CD4-positive, alpha-beta T cell (primary cell): ENCODE measurements at places on chromosomes 3 and 15. TPM values are rescaled to one million over a fixed set of nuclear protein-coding genes. Genes with fewer than 3 reads are reported as not detected.

The XCR1 gene
- 0.14 TPM for total RNA-seq

DNA sequence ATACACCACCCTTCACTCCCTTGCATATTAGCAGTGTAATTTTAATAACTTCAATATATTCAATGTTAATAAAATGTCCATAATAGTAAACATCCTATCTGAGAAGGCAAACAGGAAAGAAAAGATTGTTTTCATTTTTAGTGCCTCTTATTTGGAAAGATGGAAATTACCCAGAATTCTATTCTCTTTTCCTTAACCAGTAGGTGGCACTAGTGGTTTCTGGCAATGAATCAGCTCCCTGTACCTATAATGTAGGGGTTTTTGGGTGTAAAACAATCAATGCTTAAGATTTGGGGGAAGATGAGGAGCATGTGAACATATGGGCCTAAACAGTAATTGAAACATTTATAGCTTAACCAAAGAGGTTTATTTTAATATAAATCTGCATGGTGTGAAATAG lies 5.7 kb upstream of the SEMA6D start:
- no peak for DNase-seq
- no peaks in the 10 kb centered on the region for H3K36me3 ChIP-seq
- H3K4me1 ChIP-seq: no peaks in the 10 kb centered on the region
- no peak overlapping the region for H3K4me3 ChIP-seq
- no peak overlapping the region for H3K27ac ChIP-seq

The NCKIPSD gene
- total RNA-seq: 9.7 TPM

DNA sequence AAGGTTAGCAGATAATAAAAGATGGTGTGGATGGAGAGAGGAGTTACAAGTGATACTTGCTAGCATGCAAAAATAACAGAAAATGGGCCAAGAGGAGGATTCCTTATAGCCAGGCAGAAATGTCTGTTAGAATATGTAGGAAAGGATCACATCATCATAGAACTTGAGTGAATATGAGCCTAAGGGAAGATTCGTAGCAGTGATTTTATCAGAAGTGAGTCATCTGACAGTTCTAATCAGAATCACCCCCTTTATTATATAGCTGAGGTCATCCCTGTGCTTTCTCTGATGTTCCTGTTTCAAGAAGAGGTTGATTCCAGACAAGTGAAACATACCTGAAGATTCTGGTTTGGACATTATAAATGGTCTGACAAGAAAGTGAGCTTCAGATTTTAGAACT lies 22.9 kb downstream of the EXOG start:
- H3K36me3 ChIP-seq: peaks cover 16% of the 10 kb centered on the region
- no peaks in the 10 kb centered on the region for H3K27me3 ChIP-seq
- DNase-seq: no peak
- no peak overlapping the region for H3K4me3 ChIP-seq

DNA sequence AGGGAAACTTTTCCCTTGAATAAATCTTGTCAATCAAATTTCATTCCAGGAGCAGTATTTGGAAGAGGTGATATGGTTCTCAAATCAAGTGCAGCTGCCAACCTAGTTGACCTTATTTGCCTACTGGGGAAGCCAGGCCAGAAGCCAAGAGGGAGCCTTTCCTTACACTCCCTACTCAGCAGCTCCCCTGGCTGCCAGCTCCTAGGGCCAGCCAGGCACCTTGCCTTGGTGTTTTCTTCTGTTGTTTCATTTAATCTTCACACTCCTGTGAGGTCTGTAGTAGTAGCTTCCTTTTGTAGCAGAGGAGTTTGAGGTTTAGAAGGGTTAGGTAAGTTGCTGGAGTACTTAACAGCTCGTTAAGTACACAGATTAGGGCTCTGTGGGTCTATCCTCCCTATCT lies 22.6 kb downstream of the MKRN2OS start:
- no peak for DNase-seq
- no peak overlapping the region for H3K27ac ChIP-seq
- no peaks in the 10 kb centered on the region for H3K27me3 ChIP-seq
- H3K4me3 ChIP-seq: no peak overlapping the region

DNA sequence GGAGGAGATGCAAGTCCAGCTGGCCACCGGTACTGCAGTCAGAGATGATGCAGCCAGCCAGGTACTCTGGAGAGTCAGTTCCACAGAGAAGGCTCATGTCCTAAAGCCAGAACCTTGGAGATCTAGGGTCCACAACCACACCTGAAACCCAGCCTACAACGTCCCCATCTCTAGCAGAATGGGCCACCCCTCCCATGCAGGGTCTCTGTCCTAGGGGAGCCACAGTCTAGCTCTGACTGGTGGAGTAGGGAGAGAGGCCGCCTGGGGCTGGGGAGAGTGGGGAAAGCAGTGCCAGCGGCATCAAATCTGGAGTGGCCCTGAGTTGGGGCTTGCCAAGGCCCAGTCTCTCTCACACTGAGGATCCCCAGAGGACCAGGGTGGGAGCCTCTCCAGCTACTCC lies 43.5 kb downstream of the PTH1R start:
- DNase-seq: no peak
- H3K36me3 ChIP-seq: peaks cover 83% of the 10 kb centered on the region
- peaks cover 21% of the 10 kb centered on the region for H3K4me1 ChIP-seq
- no peak overlapping the region for H3K27ac ChIP-seq
- no peak overlapping the region for H3K4me3 ChIP-seq

- no peak overlapping the region for H3K4me3 ChIP-seq
- no peaks in the 10 kb centered on the region for H3K36me3 ChIP-seq
- no peaks in the 10 kb centered on the region for H3K4me1 ChIP-seq
- no peaks in the 10 kb centered on the region for H3K27me3 ChIP-seq
These were observed 181.6 kb upstream of the UBE3A start for GRCh38 chr15:25620466-25620865.

GRCh38 chr15:77525907-77526594 lies 105.4 kb downstream of the HMG20A start:
- H3K27me3 ChIP-seq: no peaks in the 10 kb centered on the region
- no peak for DNase-seq
- no peak overlapping the region for H3K4me3 ChIP-seq
- no peak overlapping the region for H3K27ac ChIP-seq
- no peaks in the 10 kb centered on the region for H3K36me3 ChIP-seq
- H3K4me1 ChIP-seq: no peaks in the 10 kb centered on the region

DNA sequence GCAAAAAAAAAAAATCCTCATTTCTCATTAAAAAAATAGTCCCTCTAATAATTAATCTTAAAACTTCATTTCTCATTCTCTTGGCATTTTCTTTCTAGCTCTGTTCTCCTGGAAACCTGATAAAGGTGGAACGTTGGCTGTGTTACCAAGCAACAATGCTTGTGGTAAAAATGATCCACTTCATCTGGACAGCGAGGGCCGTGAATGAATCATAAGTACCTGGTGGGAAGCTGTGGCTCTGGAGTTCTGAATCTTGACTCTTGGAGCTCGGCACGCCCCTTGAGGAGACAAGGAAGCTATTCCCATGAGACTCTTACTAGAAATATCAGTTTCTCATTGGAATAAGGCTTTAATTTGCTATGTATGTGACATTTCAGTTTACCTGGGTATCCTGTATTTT lies 32.5 kb downstream of the BCL2L10 start:
- no peaks in the 10 kb centered on the region for H3K36me3 ChIP-seq
- no peak overlapping the region for H3K4me3 ChIP-seq
- H3K27me3 ChIP-seq: no peaks in the 10 kb centered on the region
- DNase-seq: no peak

- no peak overlapping the region for H3K4me3 ChIP-seq
- no peaks in the 10 kb centered on the region for H3K4me1 ChIP-seq
- no peak overlapping the region for H3K27ac ChIP-seq
- H3K27me3 ChIP-seq: no peaks in the 10 kb centered on the region
- H3K36me3 ChIP-seq: no peaks in the 10 kb centered on the region
- no peak for DNase-seq
These were observed 133.4 kb upstream of the WNT5A start for GRCh38 chr3:55620351-55621025.

GRCh38 chr15:89462198-89462912 lies 34.0 kb downstream of the RHCG start:
- H3K36me3 ChIP-seq: no peaks in the 10 kb centered on the region
- no peak overlapping the region for H3K27ac ChIP-seq
- DNase-seq: no peak
- H3K27me3 ChIP-seq: peaks cover 9% of the 10 kb centered on the region

The DUOXA2 gene
- total RNA-seq: not detected

DNA sequence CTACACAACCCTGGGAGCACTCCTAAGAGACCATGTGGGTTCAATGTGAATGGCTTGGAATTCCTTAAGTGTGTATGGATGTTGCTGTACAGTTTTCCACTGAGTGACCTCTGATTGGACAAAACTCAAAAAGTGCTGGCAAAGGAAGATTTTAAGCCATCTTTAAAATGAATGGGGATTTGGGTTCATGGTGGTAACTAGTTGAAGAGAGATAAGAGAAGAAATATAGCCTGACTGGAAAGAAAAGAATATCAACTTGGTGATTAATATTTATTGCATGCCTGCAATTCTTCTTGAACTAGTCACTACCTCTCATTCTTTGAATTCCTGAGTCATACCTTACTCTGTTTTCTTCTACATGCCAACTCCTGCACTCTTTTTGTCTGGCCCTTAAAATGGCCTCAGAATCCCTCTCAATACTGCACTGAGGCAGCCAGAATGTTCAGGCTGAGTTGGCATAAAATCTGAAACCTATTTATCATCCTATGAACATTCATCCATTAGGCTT lies 124.7 kb downstream of the RPL22L1 start:
- no peaks in the 10 kb centered on the region for H3K4me1 ChIP-seq
- peaks cover 2% of the 10 kb centered on the region for H3K27me3 ChIP-seq
- H3K27ac ChIP-seq: no peak overlapping the region
- H3K4me3 ChIP-seq: no peak overlapping the region
- no peaks in the 10 kb centered on the region for H3K36me3 ChIP-seq
- DNase-seq: no peak

DNA sequence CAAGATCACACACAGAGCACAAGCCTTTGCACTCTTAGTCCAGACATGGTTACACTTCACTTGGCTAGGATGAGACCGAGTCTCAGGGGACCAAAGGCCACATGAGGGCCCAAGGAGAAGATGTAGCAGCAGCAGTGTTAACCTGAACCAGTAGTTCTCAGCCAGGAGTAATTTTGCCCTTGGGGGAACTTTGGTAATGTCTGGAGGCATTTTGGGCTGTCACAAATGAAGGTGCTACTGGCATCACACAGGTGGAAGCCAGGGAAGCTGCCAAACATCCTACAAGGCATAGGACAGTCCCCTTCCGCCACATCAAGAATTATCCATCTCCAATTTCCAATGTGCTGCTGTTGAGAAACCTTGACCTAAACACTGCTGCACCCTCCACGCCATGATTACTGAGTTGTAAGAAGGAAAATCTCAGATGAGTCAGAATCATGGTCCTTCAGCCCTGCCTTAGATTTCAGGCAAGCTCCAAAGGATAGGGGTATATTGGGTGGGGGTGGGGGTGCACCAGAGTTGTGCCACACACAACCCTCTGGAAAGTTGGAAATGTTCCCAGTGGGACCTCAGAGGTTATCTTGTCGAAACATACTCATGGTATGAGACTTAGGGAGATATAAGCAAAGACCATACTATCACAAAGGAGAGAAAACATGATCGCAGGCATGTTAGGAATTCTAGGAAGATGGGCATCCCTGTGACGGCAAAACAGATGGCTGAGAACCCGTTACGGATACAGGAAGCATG lies 36.2 kb downstream of the SEMA5B start:
- peaks cover 14% of the 10 kb centered on the region for H3K27me3 ChIP-seq
- H3K27ac ChIP-seq: no peak overlapping the region
- no peak for DNase-seq
- H3K4me1 ChIP-seq: no peaks in the 10 kb centered on the region
- H3K4me3 ChIP-seq: no peak overlapping the region
- no peaks in the 10 kb centered on the region for H3K36me3 ChIP-seq

- no peak for DNase-seq
- no peak overlapping the region for H3K27ac ChIP-seq
- H3K4me1 ChIP-seq: peaks cover 4% of the 10 kb centered on the region
These were observed 14.9 kb downstream of the CCDC13 start for GRCh38 chr3:42758126-42758525.

The GRM2 gene
- total RNA-seq: 4.1 TPM

DNA sequence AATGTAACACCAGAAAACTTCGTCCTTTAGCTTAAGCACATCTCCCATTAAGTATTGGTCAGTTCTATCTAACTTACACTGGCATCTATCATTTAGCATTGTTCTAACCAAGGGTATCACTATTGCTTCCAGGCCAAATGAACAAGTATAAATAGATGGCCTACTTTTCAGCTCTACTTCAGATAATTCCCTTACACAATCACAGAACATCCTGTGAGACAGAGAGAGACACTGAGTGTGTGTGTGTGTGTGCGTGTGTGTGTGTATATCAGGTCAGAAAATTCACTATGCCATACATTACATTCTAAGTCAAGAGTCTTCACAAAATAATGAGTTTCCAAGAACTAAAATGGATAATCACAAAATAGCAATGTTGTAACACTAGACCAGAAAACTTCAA lies 39.1 kb downstream of the SCAPER start:
- no peak overlapping the region for H3K4me3 ChIP-seq
- no peak overlapping the region for H3K27ac ChIP-seq
- H3K4me1 ChIP-seq: no peaks in the 10 kb centered on the region
- H3K27me3 ChIP-seq: no peaks in the 10 kb centered on the region
- no peaks in the 10 kb centered on the region for H3K36me3 ChIP-seq

DNA sequence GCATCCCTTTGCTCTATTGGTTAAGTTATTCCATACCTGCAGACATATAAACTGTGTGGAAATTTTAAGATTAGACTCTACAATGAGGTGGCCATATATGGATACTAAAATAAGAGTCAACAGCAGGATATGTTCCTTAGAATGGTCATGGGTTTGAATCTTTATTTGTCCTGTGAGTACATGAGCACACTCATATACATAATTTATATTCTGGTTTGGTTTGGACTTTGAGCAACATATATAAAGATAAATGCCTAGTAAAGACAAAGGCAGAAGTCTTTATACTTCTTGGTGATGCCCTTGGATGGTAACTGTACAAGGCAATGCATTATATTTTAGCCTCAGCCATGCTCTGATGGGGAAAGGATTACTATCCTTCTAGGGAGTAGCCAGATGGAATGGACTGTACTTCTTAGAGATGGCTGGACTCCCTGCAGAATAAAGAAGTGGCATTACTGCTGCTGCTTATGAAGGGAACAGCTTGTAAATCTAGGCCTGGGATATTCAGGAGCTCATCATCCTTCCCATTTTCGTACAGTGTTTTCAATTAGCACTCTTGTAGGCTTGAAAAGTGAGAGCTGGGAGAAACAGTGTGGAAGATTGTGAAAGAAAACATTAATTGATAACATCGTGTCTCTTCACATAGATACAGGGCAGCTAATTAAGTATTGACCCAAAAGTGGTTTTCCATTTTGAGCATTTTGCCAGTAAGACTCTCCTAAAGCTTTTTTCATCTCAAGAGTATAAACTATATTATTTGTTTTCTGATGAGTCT lies 60.4 kb downstream of the HMG20A start:
- H3K4me3 ChIP-seq: no peak overlapping the region
- no peak overlapping the region for H3K27ac ChIP-seq
- H3K36me3 ChIP-seq: peaks cover 71% of the 10 kb centered on the region
- DNase-seq: no peak
- H3K27me3 ChIP-seq: no peaks in the 10 kb centered on the region

The GPR15 gene
- 9.6 TPM for total RNA-seq

GRCh38 chr3:63303238-63303637 lies 25.1 kb downstream of the SYNPR start:
- no peak for DNase-seq
- H3K4me3 ChIP-seq: no peak overlapping the region
- no peaks in the 10 kb centered on the region for H3K27me3 ChIP-seq
- H3K27ac ChIP-seq: no peak overlapping the region
- H3K36me3 ChIP-seq: no peaks in the 10 kb centered on the region
